ENCODE measurements at places on chromosomes 2 and 18.

GRCh38 chr2:10752236-10752635 is 30.8 kb downstream of the ATP6V1C2 start:
- no peak for DNase-seq

DNA sequence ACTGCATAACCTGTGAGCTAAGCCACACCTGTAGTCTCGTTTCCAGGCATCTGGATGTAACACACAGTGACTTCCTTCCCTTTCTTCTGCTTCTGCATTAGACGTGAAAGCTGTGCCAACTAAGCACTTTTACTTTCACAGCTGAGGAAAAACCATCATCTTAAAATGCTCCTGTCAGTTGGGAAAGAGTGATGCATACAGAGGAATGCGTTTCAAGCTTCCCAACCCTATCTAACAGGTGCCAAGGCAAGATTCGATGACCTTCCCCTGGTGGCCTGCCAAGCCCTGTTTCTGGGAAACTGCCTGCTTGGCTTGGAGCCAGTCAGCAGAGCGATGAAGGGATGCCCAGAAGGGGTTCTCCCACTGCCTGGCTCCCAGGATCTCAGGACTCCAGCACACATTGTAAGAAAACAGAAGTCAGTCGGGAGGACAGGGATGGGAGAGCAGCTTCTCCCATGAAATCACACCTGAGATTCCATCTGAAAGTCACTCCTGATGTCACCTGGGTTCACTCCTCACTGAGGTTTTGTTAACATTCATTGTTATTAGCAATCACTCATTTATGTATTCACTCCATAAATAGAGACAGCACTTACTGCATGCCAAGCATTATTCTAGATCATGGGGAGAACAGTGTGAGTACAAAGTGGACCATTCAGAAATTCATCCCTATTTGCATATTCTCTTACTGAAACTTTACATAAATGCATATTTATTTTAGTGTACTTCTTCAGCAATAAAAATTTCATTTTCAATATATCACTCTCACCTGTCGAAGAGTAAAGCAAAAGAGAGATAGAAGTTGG is 64.1 kb downstream of the DTNA start:
- DNase-seq, result peak; percentile 81

DNA sequence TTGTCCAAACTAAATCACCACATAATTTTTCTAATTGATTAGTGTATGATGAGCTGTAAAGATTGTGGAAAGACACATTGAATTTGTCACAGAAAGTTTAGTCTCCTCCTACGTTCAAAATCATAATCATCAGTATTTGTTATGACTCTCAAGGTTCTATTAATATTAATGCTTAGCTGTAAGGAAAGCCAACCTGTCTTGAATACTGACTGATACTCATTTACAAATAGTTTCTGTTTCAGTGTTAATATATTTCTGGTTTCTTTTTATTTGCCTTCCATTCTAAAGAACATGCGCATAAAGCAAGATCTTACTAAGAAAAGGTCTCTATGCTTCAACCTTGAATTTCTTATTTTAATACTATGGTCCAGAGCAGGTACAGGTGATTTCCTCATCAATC is 55.1 kb downstream of the CPS1 start:
- DNase-seq, result no peak

DNA sequence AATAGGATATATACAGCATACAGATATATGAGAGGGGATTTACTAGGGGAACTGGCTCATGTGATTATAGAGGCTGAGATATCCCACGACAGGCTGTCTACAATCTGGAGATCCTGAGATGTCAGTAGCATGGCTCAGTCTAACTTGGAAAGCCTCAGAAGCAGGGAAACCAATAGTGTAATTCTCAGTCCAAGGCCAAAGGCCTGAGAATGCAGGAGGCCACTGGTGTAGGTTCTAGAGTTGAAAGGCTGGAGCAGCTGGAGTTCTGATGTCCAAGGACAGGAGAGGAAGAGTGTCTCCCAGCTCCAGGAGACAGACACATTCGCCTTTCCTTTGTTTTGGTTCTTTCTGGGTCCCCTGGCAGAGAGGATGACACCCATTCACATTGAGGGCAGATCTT is 20.1 kb upstream of the CCBE1 start:
- no peak for DNase-seq

GRCh38 chr18:67379981-67380380 is 136.5 kb downstream of the DSEL start:
- DNase-seq, result no peak

DNA sequence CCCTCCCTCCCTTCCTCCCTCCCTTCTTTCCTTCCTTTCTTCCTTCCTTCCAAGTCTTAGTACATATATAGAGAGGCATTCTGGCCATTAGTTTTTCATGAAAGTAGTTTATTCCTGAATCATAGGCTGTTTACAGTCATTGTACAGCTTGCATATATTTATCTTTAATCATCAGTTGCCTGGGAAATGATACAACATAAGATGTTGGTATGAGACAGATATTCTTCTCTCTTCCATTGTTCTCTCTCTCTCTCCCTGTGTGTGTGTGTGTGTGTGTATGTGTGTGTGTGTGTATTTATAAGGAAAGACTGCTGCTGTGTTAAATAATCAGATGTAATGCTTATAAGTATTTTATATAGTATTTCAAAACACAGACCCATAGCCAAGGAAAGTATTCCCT is 289.8 kb upstream of the UBE2E3 start:
- DNase-seq, result no peak

GRCh38 chr2:136378712-136379595 is 261.0 kb upstream of the CXCR4 start:
- DNase-seq, result peak; percentile 11

- DNase-seq, result no peak
These were observed 70.4 kb upstream of the HDAC4 start for GRCh38 chr2:239471011-239471792.

DNA sequence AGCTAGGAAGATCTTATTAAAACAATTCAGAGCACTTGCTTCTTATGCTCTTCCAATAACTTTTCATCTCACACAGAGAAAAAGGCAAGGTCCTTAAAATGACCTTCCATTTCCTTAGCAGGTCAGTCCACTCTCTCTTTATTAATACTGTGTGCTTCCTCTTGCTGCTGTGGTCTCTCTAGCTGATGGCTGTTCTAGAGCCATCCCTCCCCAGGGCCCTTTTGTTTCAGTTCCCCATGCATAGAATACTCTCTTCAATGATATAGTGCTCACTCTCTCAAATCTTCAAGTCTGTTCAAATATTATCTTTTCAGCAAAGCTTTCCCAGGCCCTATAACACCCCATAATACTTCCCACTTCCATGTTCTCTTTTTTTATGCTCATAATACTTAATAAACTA is 469.3 kb downstream of the METTL4 start:
- no peak for DNase-seq

DNA sequence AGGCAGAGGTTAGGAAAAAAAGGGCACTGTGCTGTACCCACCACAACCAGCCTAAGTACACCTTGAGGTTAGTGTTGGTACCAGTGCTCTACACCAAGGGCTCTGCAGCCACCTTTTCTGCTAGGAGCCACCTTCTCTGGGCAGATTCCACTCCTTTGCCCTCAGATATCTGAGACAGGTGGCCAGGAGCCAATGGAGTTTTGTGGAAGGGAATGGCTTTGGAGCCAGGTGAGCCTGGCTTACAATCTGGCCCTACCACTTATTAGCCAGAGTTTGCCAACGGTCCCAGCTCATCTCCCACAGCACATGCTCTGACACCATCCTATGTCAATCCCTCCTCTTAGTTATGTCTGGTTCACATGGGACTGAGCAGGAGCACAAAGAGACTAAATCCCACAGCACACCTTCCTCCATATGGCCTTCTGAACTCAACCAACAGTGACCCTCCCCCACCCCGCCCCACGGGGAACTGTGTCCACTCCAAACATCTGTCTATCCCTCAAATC is 77.5 kb downstream of the CLHC1 start:
- DNase-seq, result no peak

DNA sequence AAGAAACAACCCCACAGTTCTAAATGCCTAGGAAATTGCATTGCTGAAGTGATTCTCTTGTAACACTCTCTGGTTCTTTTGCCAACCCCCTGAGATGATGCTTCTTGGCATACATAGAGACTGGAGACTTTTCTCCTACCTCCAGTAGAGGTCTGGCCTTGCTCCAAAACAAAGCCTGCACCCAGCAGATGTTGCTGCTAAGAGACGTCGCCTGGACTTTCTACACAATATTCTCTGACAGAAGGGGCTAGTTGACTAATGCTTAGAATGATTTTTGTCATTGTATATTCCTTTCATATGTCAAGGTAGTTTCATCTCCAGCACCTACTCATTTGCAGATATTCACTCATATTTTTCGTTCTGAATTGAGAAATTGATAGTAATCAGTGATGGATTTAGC is 24.6 kb downstream of the SOWAHC start:
- DNase-seq, result no peak

- peak; percentile 64 for DNase-seq
These were observed 43.6 kb downstream of the POLR1A start for GRCh38 chr2:86062043-86062442.

GRCh38 chr18:36406805-36407204 is 109.3 kb downstream of the FHOD3 start:
- no peak for DNase-seq

DNA sequence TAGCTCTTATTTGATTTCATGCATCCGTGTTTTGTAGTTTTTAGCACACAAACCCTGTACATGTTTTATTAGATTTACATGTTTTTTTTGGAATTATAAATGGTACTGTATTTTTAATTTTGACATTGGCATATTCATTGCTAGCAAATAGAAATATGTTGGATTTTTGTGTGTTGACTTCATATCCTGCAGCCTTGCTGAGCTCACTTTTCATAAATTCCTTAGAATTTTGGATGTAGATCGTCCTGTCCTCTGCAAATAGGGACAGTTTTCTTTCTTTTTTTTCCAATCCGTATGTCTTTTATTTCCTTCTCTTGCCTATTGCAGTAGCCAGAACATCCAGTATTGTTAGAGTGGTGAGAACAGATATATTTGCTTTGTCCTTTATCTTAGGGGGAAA is 46.7 kb upstream of the GPR17 start:
- no peak for DNase-seq

DNA sequence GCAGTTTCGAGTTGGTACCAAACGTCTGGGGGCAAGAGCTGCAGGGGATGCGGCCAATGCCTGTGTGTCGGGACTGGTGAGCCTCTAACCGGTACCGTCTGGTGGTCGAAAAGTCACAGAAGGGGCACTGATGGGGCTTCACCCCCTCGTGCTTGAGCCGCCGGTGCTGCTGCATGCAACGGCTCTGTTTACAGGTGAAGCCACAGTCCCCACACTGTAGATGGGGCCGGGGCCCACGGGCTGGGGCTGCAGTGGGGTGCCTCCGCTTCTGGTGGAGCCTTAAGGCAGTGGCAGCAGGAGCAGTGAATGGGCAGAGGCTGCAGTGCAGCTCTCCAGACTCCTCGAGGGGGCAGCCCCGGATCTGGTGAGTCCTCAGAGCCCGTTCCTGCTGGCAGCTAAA is 16.6 kb downstream of the ZNF142 start:
- DNase-seq, result no peak

DNA sequence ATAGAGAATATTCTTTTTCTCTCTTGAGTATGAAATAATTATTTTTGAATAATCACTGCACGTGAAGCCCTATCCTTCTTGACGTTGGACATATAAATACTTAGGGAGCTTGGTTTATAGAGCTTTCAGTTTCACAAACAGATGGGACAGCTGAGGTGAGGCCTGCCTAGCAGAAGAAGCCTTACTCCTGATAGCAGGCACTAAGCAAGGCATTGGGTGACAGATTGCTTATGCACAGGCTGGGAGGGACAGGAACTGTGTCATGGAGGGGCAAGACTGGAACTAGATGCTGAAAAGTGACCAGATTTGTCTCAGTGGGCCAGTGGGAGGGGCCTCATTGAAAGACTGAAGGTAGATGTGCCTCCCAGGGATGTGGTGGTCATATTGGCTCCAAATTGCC is 220.8 kb downstream of the NEDD4L start:
- DNase-seq, result no peak

DNA sequence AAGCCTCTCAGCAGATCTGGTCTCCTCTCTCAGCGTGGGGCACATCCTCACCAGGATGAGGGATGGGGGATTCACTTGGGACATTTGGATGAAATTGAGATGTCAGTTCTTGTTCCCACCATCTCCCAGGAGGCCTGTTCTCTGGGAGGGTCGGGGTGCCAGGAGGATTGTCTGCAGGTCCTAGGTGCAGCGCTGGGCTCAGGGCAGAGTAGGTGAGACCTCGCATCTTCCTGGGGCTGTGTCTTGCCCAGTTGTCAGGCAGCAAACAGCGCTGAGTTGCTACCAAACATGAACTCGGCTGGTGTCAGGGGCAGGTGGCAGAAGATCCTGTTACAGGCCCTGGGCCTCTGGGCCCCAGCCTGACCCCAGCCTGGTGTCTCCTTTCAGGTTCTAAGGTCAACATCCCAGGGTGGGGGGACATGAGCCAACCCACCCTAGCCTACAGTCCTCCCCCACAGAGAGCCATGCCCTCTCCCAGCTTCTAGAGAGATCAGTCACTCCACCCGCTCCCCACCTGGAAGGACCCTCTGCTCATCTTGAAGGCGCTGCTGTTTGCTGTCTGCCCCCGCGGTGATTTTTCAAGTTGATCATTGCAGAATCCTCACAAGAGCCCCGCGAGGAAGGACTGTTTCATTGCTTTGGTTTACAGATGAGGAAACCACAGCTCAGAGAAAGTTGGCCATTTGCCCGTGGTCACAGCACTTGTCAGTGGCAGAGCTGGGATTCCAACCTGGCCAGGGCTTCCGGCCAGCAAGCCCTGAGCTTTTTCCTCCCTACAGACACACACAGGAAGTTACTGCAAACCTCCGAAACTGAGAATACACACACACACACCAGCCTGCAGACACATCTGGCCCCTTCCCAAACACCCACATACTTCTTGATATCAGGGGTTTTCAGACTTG is 83.9 kb downstream of the STPG4 start:
- DNase-seq, result no peak

GRCh38 chr18:8615397-8616027 is 6.3 kb downstream of the RAB12 start:
- DNase-seq, result peak; percentile 41

GRCh38 chr18:3248062-3248657 is 559 bp downstream of the MYL12A start:
- no peak for DNase-seq

DNA sequence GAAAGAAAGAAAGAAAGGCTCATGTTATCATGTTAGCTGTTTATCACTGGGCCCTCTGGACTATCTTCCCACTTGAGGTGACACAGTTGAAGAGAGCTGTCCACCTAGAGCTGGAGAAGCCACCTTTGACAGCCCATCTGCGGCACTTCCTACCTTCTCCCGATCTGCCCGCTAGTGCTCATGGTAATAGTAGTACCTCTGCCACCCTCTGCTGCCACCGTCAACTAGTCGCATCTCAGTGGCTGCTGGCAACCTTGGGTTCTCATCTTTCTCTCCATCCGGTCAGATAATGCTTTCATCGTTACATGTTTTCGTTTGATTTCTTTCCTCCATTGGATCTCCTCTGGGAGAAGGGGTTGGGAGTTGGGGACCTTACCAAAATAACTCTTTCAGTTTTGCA is 63.2 kb upstream of the COPS8 start:
- DNase-seq, result no peak

GRCh38 chr2:30266051-30266621 is 34.8 kb downstream of the LBH start:
- DNase-seq, result no peak

Data from retinal pigment epithelial cell (primary cell).